ENCODE measurements at places on chromosomes 12 and 14.

- peak; percentile 58 for DNase-seq
Observed at GRCh38 chr14:38209572-38210557, 2.2 kb downstream of the SSTR1 start.

GRCh38 chr14:56754921-56755320, 55.4 kb downstream of the OTX2 start:
- DNase-seq: peak; percentile 57

- peak; percentile 61 for DNase-seq
Observed at GRCh38 chr12:113057565-113058485, 1.3 kb downstream of the DTX1 start.

DNA sequence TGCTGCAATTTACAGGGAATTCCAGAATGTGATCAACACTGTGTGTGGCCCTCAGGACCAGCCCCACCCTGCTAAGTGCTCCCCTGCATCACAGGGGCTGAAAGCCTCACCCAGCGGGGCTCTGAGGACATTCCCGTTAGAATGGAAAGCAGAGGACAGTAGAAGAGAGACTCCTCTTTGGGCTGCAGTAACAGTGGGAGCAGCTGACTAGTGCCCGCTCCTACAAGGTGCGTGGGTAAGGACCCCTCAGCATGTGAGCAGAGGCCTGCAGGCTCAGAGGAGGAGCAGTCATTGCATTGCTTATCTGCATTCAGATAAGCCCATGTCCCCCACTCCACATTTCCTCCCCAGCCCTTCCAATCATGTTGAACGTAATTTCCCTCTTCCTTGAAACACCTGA, 120.1 kb downstream of the ITPR2 start:
- DNase-seq: no peak

DNA sequence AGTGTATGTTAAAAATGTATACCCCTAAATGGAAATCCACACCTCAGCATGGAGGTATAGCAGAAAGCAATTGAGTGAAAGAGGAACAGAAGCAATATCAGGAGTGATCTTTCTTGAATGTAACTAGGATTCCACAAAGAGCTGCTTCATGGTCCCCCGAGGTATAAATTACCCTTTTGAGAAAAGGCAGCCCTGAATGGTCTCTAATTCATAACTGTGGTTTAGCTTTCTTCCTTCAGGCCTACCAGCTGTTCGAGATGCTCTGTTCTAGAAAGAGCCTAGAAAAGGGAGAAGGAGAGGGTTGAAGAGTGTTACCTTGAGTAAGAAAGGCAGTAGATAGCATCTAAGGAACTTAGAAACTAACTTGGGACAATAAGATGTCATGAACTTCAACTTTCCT, 42.9 kb upstream of the CSRNP2 start:
- DNase-seq: no peak

DNA sequence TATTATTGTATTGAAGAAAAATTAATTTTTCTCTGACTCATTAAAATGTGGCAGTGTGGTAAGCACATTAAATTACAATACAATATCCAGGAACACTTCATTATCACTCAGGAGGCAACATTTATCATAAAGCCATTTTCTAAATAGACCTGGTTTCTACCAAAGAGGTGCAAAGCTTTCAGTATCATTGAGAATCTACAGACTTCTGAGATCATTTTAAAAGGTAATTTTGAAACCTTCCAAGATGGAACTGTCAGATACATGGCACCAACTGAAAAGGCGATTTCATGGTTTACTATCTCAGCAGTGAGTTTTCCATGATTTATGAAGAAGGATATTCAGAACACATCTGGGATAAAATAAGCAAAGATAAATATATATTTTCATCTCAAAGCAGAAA, 85.8 kb downstream of the KITLG start:
- DNase-seq: no peak

- no peak for DNase-seq
Observed at GRCh38 chr14:87430214-87430613, 562.8 kb downstream of the GALC start.

DNA sequence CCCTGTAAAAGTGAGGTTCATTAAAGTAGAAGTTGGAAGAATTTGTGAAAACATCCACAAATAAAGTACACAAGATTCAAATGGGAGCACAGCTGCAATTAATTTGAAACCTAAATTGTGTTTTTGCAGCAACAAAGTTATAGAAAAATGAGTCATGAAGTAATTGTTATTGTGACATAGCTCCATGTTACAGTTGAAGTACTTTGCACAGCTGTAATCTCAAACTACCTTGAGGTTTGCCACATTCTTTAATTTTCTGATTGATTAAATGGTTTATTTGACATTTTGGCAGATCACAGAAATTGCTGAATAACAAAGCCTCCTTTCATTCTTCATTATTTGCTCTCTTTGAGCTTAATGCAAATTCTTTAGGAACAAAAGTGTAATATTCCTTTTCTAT, 111.3 kb downstream of the RMST start:
- no peak for DNase-seq

DNA sequence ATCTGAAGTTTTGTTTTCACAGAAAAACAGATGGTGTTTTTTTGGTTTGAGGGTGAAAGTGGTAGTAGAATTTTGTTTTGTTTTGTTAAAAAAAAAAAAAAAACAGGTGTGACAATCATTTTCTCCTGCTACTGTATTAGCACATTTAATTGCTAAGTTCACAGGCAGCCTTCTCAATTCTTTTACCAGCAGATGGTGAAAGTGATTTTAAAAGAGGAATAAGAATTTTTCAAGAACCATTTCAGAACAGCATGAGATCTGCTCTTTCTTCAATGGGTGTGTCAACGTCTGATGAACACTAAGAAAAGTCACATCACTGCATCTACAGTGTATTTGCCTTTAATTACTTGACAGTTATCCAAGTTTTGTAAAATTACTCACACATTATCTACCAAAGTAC, 303.7 kb upstream of the USP15 start:
- no peak for DNase-seq

DNA sequence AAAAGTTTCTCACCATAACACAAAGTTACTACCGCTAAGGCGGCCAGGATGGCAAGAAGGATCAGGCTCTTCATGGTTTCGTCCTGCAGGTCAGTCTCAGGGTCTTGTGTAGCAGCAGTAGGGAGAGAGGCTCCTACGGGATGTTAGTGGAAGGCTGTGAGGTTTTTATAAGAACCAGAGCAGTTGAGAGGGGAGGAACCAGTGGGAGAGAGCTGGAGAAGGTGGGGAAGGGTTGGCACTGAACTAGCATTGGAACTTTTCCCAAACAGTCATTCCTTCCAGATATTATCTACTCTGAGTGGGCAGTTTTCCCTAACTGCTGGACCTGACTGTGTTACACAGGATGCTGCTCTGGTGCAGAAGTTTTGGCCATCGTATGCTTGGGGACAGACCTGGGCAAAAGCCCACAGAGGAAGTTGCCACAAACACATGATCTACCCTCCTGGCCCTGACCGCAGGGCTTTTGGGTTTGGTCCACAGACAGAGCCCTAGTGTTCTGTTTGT, at the start of gene MGP:
TSS of gene MGP (minus strand) at position 137 of the 504 bp plus-strand sequence. CDS start at position 74, 63 bp downstream.
- DNase-seq: no peak

- no peak for DNase-seq
Observed at GRCh38 chr12:11958221-11959091, 112.3 kb upstream of the BCL2L14 start.

GRCh38 chr12:40248585-40249297, 23.9 kb downstream of the LRRK2 start:
- DNase-seq: no peak

DNA sequence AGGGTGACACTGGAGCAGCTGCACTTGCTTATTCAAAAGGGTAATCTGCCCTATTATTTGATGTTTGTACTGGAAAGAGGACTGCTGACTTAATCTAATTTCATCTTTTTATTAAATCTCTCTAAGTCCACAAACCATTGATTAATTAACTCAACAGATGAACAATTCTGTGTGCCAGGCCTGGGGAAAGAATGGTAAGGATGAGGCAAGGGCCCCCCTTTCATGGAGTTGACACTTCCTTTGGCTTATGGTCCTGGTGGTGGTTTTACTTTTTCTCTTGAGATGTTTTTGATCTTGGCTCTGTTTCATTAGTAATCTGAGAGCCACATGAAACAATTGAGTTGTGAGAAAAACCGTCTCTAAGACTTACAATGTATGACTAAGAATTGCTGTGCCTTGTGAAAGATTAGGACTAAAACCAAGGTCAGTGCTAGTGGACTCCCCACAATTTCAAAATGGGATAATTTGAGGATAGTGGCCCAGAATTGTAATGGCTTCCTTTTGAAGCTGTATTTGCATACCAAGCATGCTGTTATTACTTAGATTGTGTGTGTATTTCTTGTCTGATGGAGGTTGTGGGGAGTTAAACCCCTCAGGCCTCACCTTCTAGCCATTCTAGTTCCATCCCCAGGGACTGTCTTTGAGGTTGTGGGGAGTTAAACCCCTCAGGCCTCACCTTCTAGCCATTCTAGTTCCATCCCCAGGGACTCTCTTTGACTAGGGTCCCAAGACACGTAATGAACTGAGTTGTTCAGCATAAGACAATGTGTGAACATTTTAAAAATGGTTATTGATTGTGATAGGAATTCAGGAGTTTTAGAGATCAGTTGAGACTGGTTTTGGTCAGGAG, 52.5 kb upstream of the EVL start:
- DNase-seq: no peak

DNA sequence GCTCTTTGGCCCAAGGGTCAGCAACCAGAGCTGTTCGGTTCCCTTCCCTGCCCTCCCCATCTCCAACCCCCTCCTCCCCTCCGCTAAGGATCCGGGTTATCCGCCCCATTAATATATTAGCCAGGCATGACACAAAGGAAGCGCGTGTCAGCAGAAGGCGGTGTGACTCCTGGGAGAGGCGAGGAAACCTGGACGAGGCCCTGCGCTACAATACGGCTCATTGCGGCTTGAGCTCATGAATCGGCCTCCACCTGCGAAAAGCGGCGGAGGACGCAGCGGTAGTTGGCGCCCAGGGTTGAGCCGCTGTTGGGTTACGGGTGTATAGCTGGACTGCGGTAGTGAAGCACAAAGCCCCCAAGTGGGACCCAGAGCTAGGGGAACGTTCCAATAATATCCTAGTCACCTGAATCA, 9.9 kb downstream of the FOXA1 start:
- peak; percentile 62 for DNase-seq

DNA sequence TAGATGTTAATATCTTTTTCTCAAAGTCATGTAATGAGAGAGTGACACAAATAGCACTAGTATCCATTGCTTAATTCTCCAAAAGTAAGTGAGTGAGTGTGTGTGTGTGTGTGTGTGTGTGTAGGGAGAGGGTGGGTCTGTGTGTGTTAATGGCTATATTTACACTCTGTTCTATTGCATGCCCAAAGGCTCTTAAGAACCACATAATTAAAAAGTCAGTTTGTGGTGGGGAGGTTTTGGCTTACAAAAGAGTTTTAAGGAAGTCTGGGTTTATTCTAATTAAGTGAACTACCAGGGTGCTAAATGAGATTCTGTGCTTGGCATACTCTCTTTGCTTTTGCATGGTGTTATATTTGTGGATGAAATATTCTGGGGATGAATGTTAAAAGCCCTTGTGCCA, 1897.6 kb upstream of the FLRT2 start:
- DNase-seq: no peak

DNA sequence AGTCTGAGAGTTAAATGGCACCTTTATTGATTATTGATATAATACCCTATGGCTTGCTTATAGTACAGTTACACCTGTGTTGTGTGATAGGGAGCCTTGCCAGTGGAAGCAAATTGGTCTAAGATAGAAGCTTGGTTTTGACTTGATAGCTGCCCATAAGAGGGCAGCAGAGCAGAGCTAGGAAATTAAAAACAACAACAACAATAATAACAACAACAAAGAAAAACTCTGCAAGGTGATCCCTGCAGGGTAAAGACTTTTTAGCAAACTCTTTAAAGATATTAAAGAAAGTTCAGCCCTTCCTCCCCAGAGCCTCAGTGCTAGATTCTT, 18.0 kb upstream of the RNASE10 start:
- DNase-seq: no peak

GRCh38 chr12:47549258-47549657, 156.6 kb downstream of the RPAP3 start:
- DNase-seq: no peak

DNA sequence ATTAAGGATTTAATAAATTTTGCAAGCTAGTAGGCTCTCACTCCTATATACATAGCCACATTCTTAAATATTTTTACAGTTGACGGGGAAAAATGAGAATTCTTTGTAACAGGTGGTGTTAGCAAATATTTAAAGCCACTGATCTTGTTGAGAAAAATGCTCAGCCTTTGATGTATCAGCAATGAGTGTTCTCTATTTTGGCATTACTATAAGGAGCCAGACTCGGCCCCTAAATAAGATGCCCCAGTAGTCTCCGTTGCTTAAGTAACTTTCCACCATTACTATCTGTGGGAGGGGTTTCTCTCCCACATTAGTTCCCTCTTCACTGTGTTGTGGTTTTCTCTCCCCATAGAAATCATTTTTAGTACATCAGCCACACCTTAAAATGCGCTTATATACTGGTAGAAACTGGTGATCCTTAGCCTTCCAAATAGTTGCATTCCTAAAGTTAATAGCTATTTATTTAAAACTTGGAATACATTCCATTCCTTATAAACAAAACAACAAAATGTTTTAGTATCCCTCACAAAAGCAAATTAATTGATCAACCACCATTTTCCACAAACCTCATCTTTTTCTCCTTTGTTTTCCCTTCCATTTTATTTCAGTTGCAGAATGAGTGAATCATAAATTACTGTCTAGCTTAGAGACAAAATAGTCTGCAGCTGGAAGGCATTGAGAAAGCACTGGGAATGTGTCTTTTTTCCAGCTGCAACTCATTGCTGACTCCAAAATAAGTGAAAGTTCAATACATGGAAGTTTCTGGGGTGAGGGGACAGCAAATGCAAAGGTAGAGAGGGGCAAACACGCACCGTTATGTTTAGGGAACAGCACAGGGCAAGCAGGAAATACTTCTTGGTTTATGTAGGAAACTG, 84.7 kb upstream of the FERMT2 start:
- no peak for DNase-seq

- DNase-seq: peak; percentile 34
Observed at GRCh38 chr12:114240288-114240687, 165.7 kb downstream of the TBX5 start.

GRCh38 chr12:62862259-62862881, 72.6 kb downstream of the PPM1H start:
- DNase-seq: no peak

DNA sequence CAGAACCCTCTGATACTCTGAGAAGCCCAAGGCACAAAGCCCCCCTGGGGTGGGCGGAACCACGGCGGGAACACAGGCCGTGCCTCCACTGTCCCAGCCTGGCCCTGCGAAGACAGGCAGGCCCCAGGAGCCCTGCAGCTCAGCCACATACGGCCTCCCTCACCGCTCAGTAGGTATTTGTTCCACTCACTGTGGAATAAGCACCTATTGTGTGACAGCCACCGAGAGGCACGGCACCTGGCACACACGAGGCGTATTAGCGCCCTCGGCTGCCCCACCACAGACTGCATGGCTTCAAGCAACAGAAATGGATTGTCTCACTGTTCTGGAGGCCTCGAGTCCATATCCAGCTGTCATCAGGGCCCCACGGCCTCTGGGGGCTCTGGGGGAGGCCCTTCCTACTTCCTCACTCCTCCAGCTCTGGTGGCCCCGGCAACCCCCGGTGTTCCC, 66.3 kb downstream of the NCOR2 start:
- peak; percentile 55 for DNase-seq

- DNase-seq: no peak
Observed at GRCh38 chr14:53927171-53927570, 29.5 kb downstream of the BMP4 start.

- DNase-seq: no peak
Observed at GRCh38 chr14:21867541-21867940, 193.9 kb upstream of the OR4E1 start.

GRCh38 chr14:66085665-66086064, 400.5 kb upstream of the CCDC196 start:
- no peak for DNase-seq

GRCh38 chr12:8996682-8997405, 7.5 kb downstream of the KLRG1 start:
- DNase-seq: no peak
